ENCODE measurements at places on chromosomes 3 and 15. TPM values are rescaled to one million over a fixed set of nuclear protein-coding genes. Genes with fewer than 3 reads are reported as not detected.
A peak's percentile ranks its signal among the peaks of the same experiment; 100 is the strongest.

- H3K4me3 ChIP-seq = no peak overlapping the region
- peaks cover 35% of the 10 kb centered on the region for H3K4me1 ChIP-seq
- H3K36me3 ChIP-seq = no peaks in the 10 kb centered on the region
- H3K27ac ChIP-seq = no peak overlapping the region
- DNase-seq = no peak
- H3K27me3 ChIP-seq = no peaks in the 10 kb centered on the region
Measured at GRCh38 chr3:35488526-35488925, 150.8 kb upstream of the ARPP21 start.

DNA sequence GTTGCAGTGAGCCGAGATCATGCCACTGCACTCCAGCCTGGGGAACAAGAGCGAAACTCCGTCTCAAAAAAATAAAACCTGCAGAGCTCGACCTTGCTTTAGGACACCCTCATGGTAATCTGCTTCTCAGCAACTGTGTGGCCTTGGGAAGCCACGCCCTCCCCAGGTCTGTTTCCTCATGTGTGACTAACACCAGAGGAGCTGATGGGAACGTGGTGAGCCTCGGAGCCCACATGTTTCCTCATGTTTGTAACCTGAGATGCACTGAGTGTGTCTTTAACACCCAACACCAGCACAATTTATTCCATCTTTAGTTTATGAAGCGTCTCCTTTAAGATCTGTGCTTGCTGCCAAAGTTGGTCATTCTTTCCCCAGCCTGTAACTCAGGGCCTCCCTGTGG is 142.8 kb downstream of the OCA2 start:
- no peak overlapping the region for H3K4me3 ChIP-seq
- no peak overlapping the region for H3K27ac ChIP-seq
- DNase-seq = no peak
- no peaks in the 10 kb centered on the region for H3K27me3 ChIP-seq
- no peaks in the 10 kb centered on the region for H3K4me1 ChIP-seq

GRCh38 chr3:169173231-169173630 is 490.3 kb downstream of the MECOM start:
- H3K36me3 ChIP-seq = no peaks in the 10 kb centered on the region
- H3K27ac ChIP-seq = no peak overlapping the region

GRCh38 chr3:43432462-43432861 is 146.1 kb downstream of the SNRK start:
- no peak for DNase-seq
- H3K27ac ChIP-seq = no peak overlapping the region
- H3K27me3 ChIP-seq = no peaks in the 10 kb centered on the region
- H3K36me3 ChIP-seq = no peaks in the 10 kb centered on the region
- no peaks in the 10 kb centered on the region for H3K4me1 ChIP-seq

- no peaks in the 10 kb centered on the region for H3K27me3 ChIP-seq
- H3K36me3 ChIP-seq = no peaks in the 10 kb centered on the region
- DNase-seq = no peak
- H3K27ac ChIP-seq = peak overlapping the region; percentile 55
- peaks cover 30% of the 10 kb centered on the region for H3K4me1 ChIP-seq
Measured at GRCh38 chr15:88574655-88575054, 28.2 kb upstream of the DET1 start.

DNA sequence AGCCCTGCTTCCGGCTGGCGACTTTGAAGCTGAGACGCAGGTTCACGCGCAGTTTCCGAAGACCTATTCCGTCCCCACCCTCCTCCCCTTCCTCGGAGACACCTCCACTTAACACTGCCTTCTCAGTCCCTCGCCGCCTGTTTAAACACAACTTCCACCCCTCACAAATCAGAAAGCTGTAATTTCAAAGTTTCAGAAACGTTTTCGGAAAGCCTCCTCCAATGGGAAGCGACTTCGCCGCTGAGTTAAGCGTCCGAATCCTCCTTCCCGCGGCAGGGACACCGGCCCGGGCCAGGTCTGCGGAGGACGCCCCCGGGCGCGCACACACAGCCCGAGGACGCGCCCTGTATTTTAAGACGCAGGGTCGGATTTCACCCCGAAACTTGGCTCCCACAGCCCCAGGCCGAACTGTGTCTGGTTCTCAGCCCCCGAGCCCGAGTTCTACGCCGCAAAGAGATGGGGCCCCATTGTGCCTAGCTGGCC is 559 bp upstream of the LRRN1 start:
- peak overlapping the region; percentile 49 for H3K4me3 ChIP-seq
- H3K27ac ChIP-seq = no peak overlapping the region
- peaks cover 64% of the 10 kb centered on the region for H3K27me3 ChIP-seq
- peaks cover 3% of the 10 kb centered on the region for H3K4me1 ChIP-seq

H1-8 gene
- not detected for total RNA-seq

PLSCR2 gene
- not detected for total RNA-seq

All from cardiac muscle cell (in vitro differentiated cells and primary cell).